ENCODE measurements at places on chromosomes 3 and 15.
A peak's percentile ranks its signal among the peaks of the same experiment; 100 is the strongest.

DNA sequence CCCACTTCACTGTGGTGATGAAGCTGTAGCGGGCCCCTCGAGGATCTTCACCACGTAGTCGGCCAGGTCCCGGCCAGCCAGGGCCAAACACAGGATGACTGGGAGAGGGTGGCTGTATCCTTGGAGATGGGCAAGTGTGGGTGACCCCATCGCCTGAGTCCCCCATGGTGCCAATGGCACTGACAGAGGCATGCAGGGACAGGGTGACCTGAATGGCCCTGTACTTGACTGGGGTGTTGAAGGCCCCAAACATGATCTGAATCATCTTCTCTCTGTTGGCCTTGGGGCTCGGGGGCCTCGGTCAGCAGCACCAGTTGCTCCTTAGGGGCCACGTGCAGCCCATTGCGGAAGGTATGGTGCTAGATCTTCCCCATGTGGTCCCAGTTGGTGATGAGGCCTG, 17.1 kb upstream of the AP3B2 start:
- DNase-seq: no peak

DNA sequence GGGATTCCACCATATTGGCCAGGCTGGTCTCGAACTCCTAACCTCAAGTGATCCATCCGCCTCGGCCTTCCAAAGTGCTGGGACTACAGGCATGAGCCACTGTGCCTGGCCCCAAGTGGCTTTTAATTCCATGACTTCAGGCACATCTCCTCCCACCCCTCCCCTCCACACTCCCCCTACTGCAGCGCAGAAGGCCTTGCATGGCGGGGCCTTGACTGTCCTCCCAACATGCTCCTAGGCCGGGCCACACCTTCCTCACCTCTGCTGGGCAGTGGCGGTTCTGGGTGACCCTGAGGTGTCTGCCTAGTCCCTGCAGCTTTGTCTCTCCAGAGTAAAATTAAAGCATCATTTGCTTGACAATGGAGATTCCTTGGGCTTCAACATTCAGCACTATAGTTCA, 6.9 kb downstream of the LYSMD4 start:
- no peak for DNase-seq

GRCh38 chr3:17360991-17361390, 381.4 kb downstream of the TBC1D5 start:
- no peak for DNase-seq

DNA sequence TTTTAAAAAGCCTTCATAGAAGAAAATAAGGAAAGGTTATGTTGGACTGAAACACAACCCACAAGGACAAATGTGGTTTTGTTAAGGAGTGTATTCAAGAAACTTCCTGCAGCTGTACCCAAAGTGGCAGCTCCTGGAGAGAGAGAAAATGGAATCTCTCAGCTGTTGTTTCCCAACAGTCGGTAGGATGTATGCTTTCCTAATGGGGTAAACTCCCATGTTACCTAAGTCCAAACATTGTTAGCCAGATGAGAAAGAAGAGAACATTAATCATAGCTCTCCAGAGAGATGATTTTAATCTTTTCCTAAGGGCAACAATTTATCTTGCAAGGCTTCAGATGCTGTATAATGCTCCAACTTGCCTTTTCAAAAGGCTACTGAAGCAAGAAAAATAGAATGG, 22.6 kb upstream of the TEX9 start:
- DNase-seq: no peak

DNA sequence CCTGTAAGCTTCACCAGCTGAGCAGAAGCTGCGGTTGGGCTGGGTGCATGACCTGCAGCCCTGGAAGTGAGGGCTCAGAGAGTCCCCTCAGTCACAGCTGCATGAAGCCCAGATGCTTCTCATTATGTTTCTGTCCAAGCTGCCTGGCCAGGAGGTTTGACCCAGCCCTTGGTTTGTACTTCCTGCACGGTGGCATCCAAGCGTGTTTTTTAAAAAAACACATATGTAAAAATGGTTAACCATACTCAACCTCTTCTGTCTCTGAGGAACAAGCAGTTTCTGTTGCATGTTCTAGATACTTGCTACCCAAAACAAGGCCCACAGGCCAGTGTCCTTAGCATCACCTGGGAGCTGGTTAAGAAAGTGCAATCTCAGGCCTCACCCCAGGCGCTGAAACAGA, 76.0 kb upstream of the ATP10A start:
- no peak for DNase-seq

DNA sequence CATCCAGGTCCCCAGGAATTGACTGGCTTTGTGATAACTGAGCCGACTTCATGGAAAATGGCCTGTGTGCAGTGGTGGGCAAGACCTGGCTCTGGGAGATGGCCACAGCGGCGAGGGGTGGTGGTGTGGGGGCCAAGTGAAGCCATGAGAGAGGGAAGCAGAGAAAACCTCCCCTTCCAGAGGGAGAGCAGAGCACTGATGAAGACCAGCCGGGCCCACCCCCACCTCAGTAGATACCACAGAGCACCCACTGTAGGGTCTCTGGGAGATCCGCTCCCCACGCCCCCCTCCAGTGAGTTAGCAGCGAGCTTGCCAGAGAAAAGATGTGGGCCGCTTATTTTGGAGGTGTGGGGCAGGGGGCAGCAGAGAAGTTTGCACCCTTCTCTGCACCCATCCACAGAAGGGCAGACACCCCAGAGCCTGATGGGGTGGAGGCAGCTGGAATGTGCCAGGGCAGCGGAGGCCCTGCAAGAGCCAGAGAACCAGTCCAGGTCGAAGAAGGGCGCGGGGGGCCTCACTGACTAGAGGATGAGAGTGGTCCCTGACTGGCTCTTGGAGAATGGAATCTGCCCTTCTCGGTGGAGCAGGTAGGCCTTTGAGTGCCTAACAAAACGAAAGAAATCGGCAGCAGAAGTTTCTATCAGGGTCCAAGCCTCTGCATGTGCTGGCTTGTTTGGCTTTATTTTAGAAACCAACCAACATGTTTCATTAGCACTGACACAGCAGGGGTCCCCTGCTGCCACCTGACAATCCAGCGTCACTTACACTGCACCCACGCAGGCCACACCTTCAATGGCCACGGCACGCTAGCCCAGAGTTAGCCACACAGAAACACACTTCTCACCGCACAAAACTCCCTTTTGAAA, 28.3 kb downstream of the MELTF start:
- no peak for DNase-seq

DNA sequence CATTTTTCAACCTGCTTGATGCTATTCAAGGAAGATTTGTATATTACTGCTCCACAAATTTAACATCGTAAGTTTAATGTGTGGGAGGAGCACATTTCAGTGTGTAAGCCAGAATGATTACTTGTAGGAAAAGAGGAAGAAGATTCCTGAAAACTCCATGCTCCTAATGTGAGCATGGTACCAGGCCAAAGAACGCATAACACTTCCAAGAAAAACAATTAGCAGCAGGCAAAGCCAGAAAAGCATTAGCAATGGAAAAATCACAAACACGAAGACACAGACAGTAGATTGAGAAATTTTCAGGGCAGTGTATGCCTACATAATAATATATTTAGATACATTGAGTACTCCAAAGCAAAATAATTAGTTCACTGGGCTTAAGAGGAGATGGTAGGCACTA, 96.6 kb upstream of the CBLB start:
- no peak for DNase-seq

DNA sequence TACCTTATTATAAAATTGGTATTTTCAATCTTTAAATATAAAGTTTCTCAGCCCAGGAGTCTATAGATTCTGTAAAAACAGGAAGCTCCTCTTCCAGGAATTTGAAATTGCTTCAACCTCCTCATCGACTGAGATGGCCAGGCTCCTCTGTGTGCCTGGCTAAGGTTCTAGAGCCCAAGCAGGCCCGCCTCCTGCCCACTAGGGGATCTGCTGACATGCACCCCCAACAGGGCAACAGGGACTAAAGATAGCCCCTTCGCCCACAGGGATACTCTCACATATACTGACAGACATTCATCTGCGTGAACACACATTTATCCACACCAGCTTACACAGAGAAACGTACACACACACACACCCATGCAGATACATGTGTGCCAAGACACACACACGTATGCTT, 183.1 kb upstream of the TLE3 start:
- no peak for DNase-seq

- no peak for DNase-seq
Observed at GRCh38 chr3:15451216-15452113, 24.1 kb downstream of the EAF1 start.

GRCh38 chr3:123696808-123697207, 112.0 kb upstream of the HACD2 start:
- DNase-seq: no peak

GRCh38 chr3:11370191-11370590, 98.0 kb downstream of the ATG7 start:
- DNase-seq: no peak

- DNase-seq: peak; percentile 51
Observed at GRCh38 chr3:52001443-52001974, 5.8 kb upstream of the RPL29 start.

GRCh38 chr15:76994001-76994400, 925 bp upstream of the PSTPIP1 start:
- DNase-seq: no peak

GRCh38 chr3:18423401-18424212, 1.5 kb downstream of the SATB1 start:
- DNase-seq: peak; percentile 7

GRCh38 chr15:48459571-48460442, 128.6 kb downstream of the DUT start:
- DNase-seq: no peak

GRCh38 chr3:122247825-122248185, 64.3 kb downstream of the CASR start:
- DNase-seq: no peak

GRCh38 chr3:28101705-28102104, 139.7 kb upstream of the CMC1 start:
- DNase-seq: no peak

DNA sequence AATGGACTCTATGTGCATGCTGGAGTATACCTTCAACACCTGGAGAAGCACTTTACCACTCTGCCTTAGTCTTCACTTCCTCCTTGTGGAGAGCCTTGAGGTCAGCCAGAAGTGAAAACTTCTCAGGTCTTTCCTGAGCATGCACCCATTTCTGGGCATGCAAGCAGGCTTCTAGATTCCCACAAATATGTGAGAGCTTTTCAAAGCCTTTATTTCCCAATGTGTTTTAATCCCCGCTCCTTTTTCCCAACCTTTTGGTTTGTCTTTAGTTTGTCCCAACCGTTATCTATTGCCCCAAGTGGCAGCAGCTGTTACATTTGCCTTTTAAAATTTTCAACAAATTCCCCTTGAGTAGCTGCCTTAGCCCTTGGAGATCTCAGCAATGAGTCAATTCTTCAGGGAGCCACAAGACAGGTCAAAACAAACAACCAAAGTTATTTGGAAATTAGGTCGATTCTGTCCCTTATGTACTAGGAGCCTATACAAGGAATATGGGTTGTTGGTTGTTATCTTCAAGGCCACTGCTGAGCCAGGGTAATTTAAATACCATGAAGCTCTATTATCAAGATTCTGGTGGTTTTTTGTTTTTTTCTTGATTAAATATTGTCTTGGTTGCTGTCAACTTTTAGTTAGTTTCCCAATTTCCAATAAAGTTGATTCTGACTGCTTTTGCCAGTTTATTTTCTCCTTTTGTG, 44.4 kb downstream of the LSM3 start:
- DNase-seq: no peak

GRCh38 chr3:111284503-111285183, 213.0 kb downstream of the NECTIN3 start:
- DNase-seq: no peak

DNA sequence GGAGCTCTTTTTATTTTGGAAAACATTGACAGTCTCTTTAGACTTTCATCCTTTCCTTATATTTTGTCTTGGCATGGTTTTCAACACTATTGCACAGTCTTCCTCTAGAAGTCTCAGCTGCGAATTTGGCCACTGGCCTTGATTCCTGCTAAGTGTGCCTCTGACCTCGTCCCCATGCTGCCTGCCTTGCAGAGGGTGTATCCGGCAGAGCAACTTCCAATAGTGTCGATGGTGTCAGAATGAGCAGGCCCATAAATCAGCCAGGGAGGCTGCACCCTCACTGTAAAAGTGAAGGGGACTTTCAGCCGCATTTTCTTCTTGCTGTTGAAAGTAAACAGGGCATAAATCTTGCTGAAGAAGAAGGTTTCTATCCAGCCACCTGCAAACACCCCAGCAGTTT, 336.7 kb upstream of the TRIM42 start:
- no peak for DNase-seq

DNA sequence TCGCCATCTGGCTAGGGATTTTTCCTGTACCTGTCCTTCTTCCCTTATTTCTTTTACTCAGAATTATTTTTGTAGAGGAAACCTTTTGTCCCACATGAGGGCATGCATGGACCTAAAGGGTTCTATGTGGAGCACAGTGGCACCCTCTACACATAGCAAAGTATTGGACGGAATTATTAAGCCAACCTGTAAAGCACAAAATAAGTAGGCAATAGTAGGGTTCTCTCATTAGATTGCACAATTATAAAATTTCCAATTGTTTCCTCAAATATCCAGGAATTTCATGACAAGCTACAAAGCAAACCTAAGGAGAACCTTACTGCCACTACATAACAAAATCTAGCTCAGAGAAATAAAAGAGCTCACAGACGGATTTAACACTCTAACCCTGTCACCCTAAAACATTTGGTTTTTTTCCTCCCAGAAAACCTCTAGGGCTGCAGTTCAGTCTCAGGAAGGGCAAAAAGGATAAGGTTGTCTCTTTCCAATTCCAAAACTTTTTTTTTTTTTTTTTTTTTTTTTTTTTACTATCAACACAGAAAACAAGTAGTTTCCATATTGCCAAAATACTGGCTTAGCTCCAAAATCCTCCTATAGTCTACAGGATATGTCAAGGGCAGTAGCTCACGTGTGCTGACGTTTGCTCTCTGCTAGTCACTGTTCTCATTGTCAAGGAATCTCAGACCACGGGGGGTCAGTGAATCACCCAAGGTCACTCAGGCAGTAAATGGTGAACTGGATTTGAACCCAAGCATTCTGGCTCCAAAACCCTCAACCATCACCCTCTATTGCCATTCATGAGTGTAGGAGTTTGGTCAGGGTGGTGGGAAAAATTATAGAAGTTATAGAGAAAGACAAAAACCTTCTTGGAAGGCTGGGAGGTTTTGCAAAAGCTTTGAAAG, 52.3 kb downstream of the NCEH1 start:
- no peak for DNase-seq

- no peak for DNase-seq
Observed at GRCh38 chr3:56207922-56208321, 260.3 kb downstream of the ERC2 start.

GRCh38 chr15:60788692-60789103, 309.8 kb upstream of the ICE2 start:
- DNase-seq: no peak

DNA sequence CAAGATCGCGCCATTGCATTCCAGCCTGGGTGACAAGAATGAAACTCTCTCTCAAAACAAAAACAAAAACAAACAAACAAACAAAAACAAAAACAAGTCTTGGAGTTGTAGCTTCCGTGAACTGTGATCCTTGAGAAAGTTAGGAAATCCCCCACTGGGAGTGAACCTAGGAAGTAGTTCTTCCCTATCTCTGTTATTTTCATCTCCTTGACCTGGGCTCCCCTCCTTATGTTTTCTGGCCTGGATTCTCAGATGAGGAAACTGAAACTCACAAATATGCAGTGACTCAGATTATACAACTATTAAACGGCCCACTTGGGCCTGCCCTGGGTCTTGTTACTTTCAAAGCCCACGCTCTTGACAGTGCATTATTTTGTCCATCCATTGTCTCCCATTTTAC, 29.7 kb downstream of the SAXO2 start:
- no peak for DNase-seq
